ENCODE measurements at places on chromosomes 6 and 20.

GRCh38 chr6:143223895-143224294 is 163.2 kb downstream of the AIG1 start:
- no peak for DNase-seq

DNA sequence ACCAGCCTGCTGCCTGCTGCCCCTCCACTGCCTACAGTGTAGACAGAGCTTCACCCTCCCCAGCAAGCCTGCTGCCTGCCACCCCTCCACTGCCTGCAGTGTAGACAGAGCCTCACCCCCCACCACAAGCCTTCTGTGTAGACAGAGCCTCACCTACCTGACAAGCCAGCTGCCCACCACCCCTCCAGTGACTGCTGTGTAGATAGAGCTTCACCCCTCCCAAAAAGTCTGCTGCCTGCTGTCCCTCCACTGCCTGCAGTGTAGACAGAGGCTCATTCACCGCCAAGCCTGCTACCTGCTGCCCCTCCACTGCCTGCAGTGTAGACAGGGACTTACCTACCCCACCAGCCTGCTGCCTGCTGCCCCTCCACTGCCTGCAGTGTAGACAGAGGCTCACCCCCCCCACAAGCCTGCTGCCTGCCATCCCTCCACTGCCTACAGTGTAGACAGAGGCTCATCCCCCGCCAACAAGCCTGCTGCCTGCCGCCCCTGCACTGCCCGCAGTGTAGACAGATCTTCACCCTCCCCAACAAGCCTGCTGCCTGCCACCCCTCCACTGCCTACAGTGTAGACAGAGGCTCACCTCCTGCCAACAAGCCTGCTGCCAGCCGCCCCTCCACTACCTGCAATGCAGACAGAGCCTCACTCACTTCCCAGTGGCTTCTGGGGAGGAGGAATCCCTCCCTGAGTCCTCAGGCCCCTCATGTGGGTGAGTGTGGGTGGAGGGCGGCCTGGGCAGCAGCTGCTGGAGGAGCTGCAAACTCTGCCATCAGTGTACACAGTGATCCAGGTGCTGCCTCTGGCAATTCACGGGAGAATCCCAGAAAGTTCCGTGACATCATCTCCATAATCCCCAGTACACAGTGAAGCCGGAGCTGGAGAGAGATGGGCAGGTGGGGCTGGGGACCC is 140.9 kb downstream of the DLL1 start:
- DNase-seq, result no peak

DNA sequence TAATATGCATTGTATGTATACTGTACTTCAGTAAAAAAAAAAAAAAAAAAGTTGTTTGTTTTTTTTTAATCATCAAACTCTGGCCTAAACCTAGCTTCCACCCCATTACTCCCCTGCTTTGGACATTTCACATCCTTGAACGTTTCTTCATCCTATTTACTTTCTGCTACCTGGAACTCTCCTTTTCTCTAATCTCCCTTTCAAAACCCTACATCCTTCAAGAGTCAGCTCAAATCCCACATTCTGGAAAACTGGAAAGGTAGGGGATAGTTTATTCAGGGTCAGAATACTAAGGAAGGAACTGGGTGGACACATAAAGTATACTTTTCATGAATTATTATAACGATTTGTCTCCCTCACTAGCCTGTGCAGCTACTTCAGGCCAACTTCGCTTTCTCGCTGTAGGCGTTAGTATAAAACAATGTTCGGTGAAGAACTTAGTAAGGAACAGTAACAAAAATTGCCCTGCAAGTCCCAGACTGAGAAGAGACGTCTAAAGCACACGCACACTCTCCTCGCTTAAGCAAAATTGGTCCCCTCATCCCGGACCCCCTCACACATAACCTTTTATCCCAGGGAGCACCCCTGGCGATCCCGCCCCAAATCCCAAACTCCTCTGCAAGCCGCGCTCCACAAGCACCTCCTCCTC is 775 bp downstream of the PIGU start:
- no peak for DNase-seq

- no peak for DNase-seq
These were observed 433.2 kb upstream of the SPTLC3 start for GRCh38 chr20:12575352-12576095.

- no peak for DNase-seq
These were observed 45.7 kb upstream of the TINAG start for GRCh38 chr6:54262499-54262898.

- no peak for DNase-seq
These were observed 51.3 kb upstream of the GLP1R start for GRCh38 chr6:38997128-38997761.

- no peak for DNase-seq
These were observed 135.7 kb upstream of the SHLD1 start for GRCh38 chr20:5614506-5614905.
